ENCODE measurements at places on chromosomes 1 and 21.

GRCh38 chr1:237737448-237737847 lies 153.3 kb downstream of the ZP4 start:
- DNase-seq: no peak

DNA sequence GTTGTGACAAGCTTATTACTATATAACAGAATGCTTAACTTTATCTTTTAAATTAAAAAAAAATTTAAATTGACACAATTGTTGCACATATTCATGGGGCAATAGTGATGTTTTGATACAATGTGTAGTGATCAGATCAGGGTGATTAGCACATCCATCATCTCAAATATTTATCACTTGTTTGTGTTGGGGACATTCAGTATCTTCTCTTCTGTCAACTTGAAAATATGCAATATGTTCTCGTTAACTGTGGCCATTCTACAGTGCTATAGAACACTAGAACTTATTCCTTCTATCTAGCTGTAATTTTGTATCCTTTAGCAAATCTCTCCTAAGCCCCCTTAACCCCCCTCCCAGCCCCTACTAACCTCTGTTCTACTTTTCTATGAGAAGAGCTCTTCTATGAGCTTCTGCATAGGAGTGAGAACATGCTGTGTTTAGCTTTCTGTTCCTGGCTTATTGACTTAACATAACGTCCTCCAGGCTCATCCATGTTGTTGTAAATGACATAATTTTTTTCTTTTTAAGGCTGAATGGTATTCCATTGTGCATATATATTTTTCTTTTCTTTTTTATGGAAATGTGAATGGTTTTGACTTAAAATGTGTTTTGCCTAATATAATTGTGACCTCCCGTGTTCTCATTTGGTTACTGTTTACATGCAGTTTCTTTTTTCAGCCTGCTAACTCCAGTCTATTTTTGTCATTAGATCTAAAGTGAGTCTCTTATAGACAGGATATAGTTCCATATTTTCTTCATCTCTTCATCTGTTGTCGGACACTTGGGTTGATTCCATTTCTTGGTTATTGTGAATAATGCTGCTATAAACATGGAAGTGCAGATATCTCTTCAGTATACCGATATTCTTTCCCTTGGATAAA lies 23.8 kb downstream of the CEP350 start:
- DNase-seq: no peak

DNA sequence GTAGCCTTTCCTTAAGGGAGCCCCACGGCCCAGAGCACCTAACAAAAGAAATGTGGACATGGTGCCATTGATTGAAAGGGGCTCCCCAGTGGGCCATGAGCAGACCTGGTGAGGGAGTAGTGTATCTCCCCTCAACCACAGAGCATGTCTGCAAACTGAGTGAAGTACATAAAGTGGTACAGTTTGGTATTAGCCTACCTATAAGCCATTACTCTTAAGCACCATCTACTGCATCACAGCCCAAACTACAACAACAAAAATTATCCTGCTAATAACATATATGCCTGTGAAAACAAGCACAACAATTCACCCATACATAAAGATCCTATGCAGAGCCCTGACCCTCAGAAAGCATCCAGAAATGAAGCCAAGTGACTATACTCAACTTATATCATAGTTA lies 407.8 kb downstream of the PTPRC start:
- DNase-seq: no peak

DNA sequence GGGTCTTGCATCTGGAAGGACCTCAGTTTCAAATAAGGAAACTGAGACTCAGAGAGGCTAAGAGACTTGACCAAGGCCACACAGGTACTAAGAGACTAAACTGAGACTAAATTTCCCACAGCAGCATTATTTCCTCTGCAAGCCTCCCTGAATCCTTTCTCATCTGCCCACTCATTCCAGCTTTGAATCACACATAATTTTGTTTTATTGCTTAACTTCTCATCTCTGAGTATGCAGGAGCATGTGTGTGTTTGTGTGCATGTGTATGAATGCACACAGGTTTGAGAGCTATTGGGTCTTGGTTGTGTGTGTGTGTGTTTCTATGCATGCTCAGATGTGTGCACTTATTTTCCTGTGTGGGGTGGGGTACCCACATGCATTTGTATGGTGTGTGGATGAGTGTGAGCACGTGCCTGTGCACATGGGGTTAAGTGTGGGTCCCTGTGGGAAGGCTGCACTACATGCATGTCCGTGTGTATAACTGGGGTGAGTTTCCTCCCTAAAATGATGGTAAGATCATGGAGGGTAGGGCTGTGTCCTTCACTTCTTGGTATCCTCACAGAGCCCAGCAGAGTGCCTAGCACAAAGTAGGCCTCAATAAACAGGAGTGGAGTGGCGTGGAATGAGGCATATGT lies 74.4 kb upstream of the ZC3H12A start:
- no peak for DNase-seq

DNA sequence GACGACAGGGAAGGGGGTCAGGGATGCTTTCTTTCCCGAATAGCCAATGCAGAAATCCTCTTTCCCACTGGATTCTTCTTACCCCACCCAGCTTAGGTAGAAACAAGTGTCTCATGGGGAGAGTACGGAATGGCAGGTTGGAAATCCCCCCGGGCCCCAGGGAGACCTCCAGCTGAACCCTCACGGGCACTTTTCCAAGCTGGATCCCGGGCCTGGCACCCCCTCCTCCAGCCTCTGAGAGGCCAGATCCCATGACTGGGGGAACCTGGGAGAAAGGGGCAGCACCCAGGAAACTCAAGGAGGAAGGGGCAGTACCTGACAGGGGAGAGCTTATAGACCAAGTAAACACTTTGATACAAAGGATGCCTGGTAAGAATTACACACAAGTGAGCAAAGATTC lies 1.3 kb downstream of the PKP1 start:
- DNase-seq: no peak

DNA sequence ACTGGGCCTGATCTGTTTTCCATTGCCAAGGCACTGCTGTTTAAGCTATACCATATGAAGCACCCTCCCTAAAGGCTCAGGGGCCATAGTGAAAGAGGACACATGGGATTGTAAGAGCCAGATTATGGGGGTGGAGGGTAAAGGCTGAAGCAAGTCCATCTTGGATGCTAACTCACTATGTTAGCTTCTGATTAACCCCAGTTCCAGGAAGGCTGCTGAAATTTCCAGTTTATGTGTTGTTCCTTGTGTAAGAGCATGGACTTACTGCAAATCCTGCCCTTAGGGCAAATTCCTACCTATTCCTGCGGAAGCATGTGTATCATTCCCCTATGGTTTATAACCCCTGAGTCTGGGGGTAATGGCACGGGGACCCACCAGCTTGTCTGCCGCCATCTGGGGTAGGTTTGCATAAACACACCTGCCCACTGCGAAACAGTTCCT lies 91.8 kb upstream of the SERBP1 start:
- DNase-seq: no peak

DNA sequence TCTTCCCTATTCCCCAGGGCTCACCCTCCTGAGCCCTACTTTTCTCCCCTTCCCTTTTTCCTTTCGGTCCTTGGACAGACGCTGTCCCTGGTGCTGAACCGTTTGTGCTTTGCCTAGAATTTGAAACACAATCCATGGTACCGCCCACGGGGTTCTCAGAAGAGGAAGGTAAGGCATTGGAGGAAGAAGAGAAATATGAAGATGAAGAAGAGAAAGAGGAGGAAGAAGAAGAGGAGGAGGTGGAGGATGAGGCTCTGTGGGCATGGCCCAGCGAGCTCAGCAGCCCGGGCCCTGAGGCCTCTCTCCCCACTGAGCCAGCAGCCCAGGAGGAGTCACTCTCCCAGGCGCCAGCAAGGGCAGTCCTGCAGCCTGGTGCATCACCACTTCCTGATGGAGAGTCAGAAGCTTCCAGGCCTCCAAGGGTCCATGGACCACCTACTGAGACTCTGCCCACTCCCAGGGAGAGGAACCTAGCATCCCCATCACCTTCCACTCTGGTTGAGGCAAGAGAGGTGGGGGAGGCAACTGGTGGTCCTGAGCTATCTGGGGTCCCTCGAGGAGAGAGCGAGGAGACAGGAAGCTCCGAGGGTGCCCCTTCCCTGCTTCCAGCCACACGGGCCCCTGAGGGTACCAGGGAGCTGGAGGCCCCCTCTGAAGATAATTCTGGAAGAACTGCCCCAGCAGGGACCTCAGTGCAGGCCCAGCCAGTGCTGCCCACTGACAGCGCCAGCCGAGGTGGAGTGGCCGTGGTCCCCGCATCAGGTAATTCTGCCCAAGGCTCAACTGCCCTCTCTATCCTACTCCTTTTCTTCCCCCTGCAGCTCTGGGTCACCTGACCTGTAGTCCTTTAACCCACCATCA lies 10.4 kb downstream of the BCAN start:
- DNase-seq: no peak

DNA sequence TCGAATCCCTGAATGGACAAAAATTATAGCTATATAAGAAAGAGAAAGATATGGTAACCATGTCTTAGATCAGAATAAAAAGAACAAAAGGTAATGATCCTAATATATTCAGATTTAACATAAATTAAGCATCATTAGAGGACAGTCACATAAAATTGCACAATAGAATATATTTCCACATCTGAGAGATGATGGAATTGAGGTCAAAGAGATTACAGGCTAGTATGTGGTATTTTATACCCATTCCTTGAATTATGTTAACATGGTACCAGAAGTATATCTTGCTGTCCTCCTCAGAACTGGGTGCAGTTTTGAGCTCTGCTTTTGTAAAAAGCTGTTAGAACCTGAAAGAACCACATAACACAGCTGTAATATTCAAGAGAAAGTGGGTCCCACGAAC lies 245.6 kb upstream of the HOOK1 start:
- DNase-seq: no peak

- no peak for DNase-seq
Observed at GRCh38 chr1:31795096-31795675, 20.6 kb downstream of the SPOCD1 start.

DNA sequence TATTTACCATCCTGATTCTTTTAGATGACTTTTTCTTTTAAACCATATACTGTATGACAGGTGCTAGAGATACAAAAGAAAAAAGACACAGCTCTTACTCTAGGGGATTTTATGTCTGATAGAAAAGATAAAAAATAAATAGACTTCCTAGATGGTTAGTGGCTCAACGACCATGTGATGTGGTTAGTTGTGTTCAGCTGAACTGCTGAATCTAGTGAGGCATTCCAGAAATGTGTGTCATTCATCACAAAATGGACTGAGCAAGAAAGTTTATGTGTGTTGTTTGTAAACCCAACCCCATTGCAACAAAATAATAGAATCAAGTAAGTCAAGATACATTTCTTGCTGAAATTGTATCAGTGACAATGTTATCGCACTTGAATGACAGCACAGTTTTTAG lies 205.8 kb upstream of the LYPLAL1 start:
- no peak for DNase-seq

- DNase-seq: no peak
Observed at GRCh38 chr1:229106526-229107125, 164.3 kb upstream of the RAB4A start.

GRCh38 chr1:160045653-160046052 lies 13.9 kb upstream of the PIGM start:
- DNase-seq: no peak

DNA sequence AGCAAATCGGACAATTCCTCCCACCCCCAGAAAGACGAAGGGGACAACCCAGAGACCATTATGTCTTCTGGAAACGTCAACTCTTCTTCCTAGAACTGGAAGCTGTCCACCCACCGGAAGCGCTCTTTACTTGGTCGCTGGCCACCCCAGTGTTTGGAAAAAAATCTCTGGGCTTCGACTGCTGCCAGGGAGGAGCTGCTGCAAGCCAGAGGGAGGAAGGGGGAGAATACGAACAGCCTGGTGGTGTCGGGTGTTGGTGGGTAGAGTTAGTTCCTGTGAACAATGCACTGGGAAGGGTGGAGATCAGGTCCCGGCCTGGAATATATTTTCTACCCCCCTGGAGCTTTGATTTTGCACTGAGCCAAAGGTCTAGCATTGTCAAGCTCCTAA lies 3.2 kb downstream of the S1PR1 start:
- DNase-seq: no peak

DNA sequence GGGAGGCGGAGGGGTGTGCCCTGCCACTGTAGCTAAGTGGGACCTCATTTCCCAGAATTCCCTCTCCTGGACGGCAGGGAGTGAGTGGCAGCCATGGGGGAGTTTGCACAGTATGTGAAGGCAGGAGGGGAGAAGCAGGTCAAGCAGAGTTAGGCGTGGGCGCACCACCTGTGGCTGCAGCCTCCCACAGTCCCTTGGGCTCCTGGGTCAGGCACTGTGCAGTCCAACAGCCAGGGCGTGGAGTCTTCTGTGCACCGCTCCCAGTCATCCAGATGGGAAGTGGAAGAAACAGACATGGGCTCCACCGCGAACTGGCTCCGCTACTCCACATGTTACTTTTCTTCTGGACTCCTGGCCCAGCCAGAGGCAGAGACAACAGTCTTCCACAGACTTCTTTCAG lies 85.4 kb upstream of the TIAM1 start:
- no peak for DNase-seq

DNA sequence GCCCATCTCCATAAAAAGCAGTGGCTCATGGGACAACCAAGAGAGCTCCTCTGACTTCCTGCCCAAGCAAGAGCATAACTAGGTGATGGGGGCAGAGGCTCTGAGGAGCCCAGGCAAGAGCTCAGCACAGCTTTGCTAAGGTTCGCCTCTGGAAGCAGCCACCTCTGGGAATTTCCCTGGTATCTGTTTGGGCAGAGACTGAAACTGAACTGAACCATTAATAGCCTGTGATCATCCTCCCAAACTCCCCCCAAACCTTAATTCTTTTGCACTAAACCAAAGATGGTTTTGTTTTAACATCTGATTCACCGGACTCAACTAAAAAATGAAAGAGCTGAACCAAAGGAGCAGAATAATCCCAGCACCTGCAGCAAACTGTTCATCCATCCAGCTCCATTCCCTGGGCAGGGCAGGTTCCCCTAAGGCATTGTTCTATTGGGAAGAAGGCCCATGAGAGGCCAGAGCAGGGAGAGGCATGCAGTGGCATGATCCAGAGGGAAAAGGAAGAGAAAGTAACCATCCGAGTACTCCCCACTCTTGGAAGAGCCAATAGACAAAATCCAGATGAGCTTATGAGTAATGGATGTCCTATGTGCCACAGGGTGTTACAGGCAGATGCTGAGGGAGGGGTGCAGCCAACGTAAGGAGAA lies 77.8 kb upstream of the KAZN start:
- no peak for DNase-seq

GRCh38 chr1:24294716-24295371 lies 24.3 kb upstream of the GRHL3 start:
- no peak for DNase-seq

DNA sequence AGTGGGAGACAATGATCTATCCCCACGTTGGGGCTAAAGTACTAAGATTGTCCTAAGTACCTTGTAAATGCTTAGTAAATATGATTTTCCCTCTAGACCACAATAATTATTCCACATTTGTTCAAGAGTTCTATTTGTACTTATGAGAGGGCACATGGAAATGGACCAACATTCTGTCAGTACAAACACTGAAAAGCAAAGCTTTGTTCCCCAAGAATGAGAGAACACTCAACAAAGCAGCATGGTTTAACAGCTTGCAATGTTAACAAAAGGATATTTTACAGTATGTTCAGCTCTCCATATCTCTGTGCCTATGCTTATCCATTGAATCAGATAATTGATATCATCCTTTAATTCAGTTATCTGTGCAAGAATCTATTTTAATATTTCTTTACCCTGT lies 35.4 kb downstream of the RBM11 start:
- DNase-seq: no peak

GRCh38 chr1:61368366-61368765 lies 286.0 kb downstream of the NFIA start:
- DNase-seq: no peak

- DNase-seq: no peak
Observed at GRCh38 chr1:28871631-28872401, 42.6 kb upstream of the EPB41 start.

Data from activated CD4-positive, alpha-beta T cell treated with anti-CD3 and anti-CD28 coated beads, Interleukin-2, amount 50 U/mL, for 16 hours (primary cell).